Mesenteric fat pad (tissue), 1 donor: ENCODE measurements at places on chromosomes 1 and 21. TPM values are rescaled to one million over a fixed set of nuclear protein-coding genes. Genes with fewer than 3 reads are reported as not detected.

Gene LDLRAD1
- total RNA-seq, result not detected

Gene CFAP141
- not detected for total RNA-seq

Gene NBPF4
- not detected for total RNA-seq

Gene KIF17
- total RNA-seq, result 4.6 TPM

Gene PIGC
- 16.6 TPM for total RNA-seq

Gene SMCP
- not detected for total RNA-seq

Gene UMODL1
- total RNA-seq, result not detected

Gene DPYD
- total RNA-seq, result 48.6 TPM

Gene PADI4
- total RNA-seq, result 7.0 TPM

Gene MIXL1
- not detected for total RNA-seq

Gene PROK1
- total RNA-seq, result 1.3 TPM

Gene NR1I3
- not detected for total RNA-seq

Gene MFAP2
- total RNA-seq, result 25.9 TPM

Gene MX2
- 39.9 TPM for total RNA-seq

Gene RNU1-1
- 6,165 TPM for total RNA-seq

Gene PYHIN1
- 1.4 TPM for total RNA-seq

Gene GPR37L1
- total RNA-seq, result not detected

Gene S100A7
- not detected for total RNA-seq

Gene MCOLN3
- total RNA-seq, result 3.8 TPM

Gene KRTAP19-1
- total RNA-seq, result not detected

Gene PTGER3
- total RNA-seq, result 253 TPM

Gene AMY2A
- total RNA-seq, result 2.7 TPM
